ENCODE measurements at places on chromosomes 1 and 21. TPM values are rescaled to one million over a fixed set of nuclear protein-coding genes. Genes with fewer than 3 reads are reported as not detected.

The ODR4 gene
- total RNA-seq = 12.3 TPM

The COA6 gene
- 57.4 TPM for total RNA-seq

The PAQR7 gene
- 8.8 TPM for total RNA-seq

The ORC1 gene
- total RNA-seq = 24.5 TPM

The RBM11 gene
- total RNA-seq = not detected

- H3K36me3 ChIP-seq = no peaks in the 10 kb centered on the region
- no peak for DNase-seq
- H3K4me3 ChIP-seq = no peak overlapping the region
- H3K4me1 ChIP-seq = peaks cover 19% of the 10 kb centered on the region
- H3K27me3 ChIP-seq = no peaks in the 10 kb centered on the region
- no peak overlapping the region for H3K27ac ChIP-seq
Measured at GRCh38 chr1:151618470-151618869, 6.6 kb downstream of the SNX27 start.

DNA sequence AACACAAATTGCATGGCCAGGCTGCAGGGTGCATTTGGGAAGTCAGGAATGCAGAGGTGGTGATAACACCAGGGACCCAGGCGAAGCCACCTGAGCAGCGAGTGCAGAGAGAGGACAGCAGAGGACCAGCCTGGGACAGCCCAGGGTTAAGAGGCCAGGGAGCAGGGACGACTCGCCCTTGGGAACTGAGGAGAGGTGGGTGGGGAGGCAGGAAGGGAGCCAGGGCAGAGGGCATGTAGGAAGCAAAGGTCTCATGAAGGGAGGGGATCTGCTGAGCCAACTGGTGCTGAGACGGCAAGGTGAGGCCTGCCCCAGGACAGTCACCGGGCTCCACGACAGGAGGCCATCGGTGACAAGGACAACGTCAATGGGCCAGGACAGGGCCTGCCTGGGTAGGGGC lies 16.4 kb downstream of the KIF17 start:
- H3K4me1 ChIP-seq = peaks cover 6% of the 10 kb centered on the region
- DNase-seq = no peak
- no peak overlapping the region for H3K4me3 ChIP-seq
- H3K27ac ChIP-seq = no peak overlapping the region

GRCh38 chr1:183783767-183784637 lies 20.9 kb upstream of the RGL1 start:
- H3K27ac ChIP-seq = no peak overlapping the region
- no peaks in the 10 kb centered on the region for H3K4me1 ChIP-seq
- H3K4me3 ChIP-seq = no peak overlapping the region
- no peaks in the 10 kb centered on the region for H3K36me3 ChIP-seq
- no peaks in the 10 kb centered on the region for H3K27me3 ChIP-seq

DNA sequence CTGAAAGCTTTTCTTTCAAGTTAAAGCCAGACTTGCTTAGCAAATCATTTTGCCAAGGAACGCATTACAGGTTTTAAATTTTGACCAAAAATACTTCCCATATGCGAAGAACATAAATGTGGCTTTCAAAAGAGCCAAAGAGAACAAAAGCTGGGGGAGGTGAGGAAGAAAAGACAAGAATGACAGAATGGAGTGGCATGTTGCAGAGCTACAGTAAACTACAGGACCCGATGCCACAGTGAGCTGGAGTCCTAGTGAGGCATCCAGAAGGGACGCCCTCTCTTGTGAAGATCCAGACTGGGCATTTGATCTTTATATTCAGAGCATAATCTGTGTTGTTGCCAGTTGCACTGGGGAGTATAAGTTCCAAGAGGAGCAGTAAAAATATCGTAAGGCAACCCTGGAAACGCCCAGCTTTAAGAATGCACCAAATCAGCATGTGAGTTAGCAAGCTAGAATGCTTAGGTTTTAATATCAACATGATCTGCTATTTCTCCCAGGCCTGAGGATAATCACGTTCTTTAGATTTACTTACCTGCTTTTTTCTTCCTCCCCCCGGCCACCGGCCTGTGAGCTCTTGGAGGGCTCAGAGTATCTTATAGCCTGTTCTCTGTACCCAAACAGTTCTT lies 48.4 kb upstream of the HOOK1 start:
- H3K27ac ChIP-seq = no peak overlapping the region
- H3K4me1 ChIP-seq = no peaks in the 10 kb centered on the region
- H3K36me3 ChIP-seq = no peaks in the 10 kb centered on the region
- DNase-seq = no peak
- no peaks in the 10 kb centered on the region for H3K27me3 ChIP-seq

GRCh38 chr1:153613406-153613805 lies 469 bp upstream of the S100A16 start:
- H3K36me3 ChIP-seq = no peaks in the 10 kb centered on the region
- DNase-seq = no peak
- H3K4me1 ChIP-seq = peaks cover 14% of the 10 kb centered on the region
- H3K4me3 ChIP-seq = no peak overlapping the region

DNA sequence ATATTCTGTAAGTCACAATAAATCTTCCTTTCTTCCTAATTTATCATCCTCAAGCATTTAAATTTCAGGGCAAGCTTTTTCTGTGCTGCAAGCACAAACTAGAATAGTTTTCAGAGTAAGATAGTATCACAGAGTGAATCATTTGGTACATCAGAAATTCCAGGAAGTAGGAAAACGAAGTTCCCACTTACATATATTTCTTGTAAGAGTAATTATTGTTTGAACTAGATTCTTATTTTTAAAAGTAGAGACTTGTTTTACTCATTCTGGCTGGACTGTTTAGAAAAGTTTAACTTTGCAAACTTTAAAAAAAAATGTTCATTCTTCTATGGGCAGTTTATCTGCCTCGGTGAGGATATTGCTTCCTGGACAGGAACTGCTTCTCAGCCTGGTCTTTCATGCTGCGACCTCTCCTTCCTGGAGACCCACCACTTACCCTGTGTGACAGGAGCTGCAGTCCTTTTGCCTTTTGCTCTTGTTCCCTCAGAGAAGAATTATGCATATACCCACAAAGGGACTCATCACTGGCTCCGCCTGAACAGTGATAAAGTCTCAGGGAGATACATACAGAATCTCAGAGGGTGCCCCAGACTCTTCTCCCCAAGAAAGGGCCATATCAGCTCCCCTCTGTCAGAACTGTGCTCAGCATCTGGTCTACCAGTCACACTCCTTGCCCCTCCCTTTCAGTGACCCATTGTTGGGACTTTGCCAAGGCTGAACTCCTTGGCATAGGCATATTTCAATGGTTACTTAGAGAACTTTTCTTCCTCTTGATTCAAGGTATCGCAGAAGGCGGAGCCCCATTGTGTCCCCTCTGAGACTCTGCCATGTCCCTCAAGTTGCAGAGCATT lies 102.7 kb upstream of the CD55 start:
- H3K4me3 ChIP-seq = no peak overlapping the region
- DNase-seq = no peak
- no peaks in the 10 kb centered on the region for H3K27me3 ChIP-seq
- H3K27ac ChIP-seq = no peak overlapping the region

DNA sequence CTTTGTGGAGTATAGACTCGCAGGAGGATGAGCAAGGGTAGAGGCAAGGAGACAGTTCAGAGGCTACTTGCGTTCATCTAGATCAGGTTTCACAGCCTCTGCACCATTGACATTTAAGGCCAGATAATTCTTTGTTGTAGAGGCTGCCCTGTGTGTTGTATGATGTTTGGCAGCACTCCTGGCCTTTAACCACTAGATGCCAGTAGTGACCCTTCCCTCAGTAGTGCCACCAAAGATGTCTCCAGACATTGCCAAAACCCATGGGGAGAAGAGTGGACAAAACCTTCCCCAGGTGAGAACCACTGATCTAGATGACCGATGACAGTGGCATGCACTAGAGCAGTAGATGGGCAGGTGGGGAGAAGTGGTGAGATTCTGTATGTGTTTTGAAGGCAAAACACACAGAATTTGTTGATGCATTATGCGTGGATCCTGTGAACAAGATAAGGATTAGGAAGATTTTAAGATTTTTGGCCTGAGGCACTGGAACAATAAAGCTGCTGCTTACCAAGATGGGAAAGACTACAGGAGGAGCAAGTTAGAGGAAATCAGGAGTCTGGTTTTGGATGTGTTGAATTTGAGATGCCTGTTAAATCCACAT lies 9.9 kb upstream of the COG2 start:
- H3K27me3 ChIP-seq = peaks cover 2% of the 10 kb centered on the region
- H3K36me3 ChIP-seq = no peaks in the 10 kb centered on the region
- no peak overlapping the region for H3K4me3 ChIP-seq

- DNase-seq = no peak
- H3K27me3 ChIP-seq = no peaks in the 10 kb centered on the region
- H3K36me3 ChIP-seq = no peaks in the 10 kb centered on the region
- no peak within 1 kb of the TSS for H3K27ac ChIP-seq
Measured at GRCh38 chr1:86546787-86547221, at the start of gene CLCA4. Gene CLCA4 (plus strand): TSS chr1:86547078. CDS start chr1:86547120, 42 bp downstream.

DNA sequence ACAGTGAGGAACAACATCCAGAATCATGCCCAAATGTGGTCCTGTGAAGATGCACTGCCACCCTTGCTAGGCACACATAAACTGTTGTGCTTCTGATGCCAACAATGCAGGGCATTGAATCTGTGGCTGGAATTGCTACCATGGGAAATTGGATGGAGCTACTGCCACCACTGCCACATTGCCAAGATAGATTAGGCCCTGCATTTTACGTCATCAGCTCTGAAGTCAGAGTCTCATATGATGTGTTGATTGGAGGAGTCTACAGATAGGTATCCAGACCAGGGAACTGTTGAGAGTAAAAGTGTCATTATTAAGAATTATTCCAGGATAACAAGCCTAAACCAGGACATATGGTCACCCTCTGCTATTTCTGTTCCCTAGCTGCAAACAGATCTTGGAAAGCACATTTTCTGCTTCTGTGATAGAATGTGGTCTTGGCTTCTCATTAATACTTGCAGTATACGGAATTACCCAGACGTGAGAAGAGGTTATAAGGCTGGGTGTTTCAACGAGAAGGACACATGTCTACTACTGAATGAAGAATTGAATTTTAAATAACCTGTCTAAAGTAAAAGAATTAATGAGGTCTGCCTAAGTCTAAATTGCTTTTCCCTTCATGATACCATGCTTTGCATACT lies 106.6 kb downstream of the TNNI3K start:
- no peaks in the 10 kb centered on the region for H3K27me3 ChIP-seq
- H3K27ac ChIP-seq = no peak overlapping the region
- H3K36me3 ChIP-seq = no peaks in the 10 kb centered on the region

DNA sequence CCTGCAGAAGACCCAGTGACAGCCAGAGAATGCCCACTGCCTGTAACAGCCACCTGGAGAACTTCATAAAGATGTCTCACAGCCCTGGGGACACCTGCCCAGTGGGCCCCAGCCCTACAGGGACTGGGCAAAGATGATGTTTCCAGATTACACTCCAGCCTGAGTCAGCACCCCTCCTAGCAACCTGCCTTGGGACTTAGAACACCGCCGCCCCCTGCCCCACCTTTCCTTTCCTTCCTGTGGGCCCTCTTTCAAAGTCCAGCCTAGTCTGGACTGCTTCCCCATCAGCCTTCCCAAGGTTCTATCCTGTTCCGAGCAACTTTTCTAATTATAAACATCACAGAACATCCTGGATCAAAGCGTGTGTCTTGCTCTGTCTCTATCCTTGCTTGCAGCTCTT lies 14.7 kb upstream of the PINK1 start:
- no peaks in the 10 kb centered on the region for H3K27me3 ChIP-seq
- DNase-seq = no peak
- no peak overlapping the region for H3K4me3 ChIP-seq
- H3K36me3 ChIP-seq = no peaks in the 10 kb centered on the region

DNA sequence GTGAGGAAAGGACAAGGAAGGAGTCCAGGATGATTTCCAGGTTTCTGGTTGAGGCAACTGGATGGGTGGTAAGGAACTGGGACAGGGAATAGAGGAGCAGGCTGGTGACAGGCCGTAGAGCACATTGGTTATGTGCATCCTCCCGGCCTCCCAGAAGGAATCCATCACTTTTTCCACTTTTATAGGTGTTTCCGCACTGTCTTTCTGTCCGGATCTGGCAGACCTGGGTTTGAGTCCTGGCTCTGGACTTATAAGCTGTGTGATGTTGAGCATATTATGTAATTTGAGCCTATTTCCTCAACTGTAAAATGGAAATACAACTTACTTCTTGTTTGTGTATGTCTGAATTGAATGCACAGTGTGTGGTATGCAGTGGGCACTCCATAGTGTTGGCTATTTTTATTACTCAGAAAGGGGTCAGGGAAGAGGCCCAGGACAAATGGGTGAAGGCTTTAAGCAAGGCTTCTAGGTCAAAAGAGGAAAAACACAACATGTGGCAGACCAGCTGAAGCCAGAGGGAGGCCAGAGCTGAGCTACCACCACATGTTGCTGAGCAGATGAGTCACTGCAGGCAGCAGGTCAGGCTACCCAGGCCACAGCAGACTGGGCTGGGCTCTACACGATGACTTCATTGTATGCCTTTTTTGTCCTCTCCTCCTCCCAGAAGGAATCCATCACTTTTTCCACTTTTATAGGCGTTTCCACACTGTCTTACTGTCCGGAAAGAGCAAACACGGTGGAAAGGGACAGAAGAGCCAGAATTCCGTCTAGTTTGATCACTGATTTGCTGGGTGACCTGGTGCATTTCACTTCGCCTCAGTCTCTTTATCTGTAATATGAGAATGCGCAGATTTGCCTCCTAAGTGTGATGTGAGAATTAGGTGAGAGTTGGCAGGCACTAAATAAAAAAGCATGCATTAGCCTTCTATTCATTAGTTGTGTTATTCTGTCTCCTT lies 791 bp upstream of the MAST2 start:
- DNase-seq = no peak
- H3K4me1 ChIP-seq = peaks cover 4% of the 10 kb centered on the region
- H3K36me3 ChIP-seq = no peaks in the 10 kb centered on the region
- no peaks in the 10 kb centered on the region for H3K27me3 ChIP-seq
- H3K4me3 ChIP-seq = peak overlapping the region; percentile 38

GRCh38 chr1:37753473-37754321 lies 11.2 kb downstream of the EPHA10 start:
- no peak overlapping the region for H3K27ac ChIP-seq
- no peak for DNase-seq
- H3K36me3 ChIP-seq = no peaks in the 10 kb centered on the region
- H3K4me1 ChIP-seq = no peaks in the 10 kb centered on the region
- H3K27me3 ChIP-seq = peaks cover 5% of the 10 kb centered on the region
- no peak overlapping the region for H3K4me3 ChIP-seq

DNA sequence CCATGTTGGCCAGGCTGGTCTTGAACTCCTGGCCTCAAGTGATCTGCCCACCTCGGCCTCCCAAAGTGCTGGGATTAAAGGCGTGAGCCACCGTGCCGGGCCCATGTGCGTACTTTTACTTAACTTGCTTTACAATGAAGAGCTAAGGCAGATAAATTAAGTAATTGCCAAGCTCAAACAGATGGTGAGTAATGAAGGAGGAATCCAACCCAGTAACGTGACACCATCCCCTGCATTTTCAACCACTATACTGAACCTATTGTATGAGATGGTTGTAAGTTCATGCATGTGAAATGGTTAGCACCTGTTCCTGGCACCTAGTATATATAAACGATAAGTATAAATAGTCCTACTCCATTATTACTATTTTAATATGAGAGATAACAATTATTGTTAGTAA lies 588.0 kb upstream of the BEND5 start:
- H3K27ac ChIP-seq = no peak overlapping the region
- no peaks in the 10 kb centered on the region for H3K4me1 ChIP-seq
- no peak overlapping the region for H3K4me3 ChIP-seq

GRCh38 chr1:18530587-18531502 lies 50.1 kb downstream of the KLHDC7A start:
- no peaks in the 10 kb centered on the region for H3K4me1 ChIP-seq
- H3K36me3 ChIP-seq = no peaks in the 10 kb centered on the region
- no peak overlapping the region for H3K27ac ChIP-seq
- H3K27me3 ChIP-seq = no peaks in the 10 kb centered on the region

Measured in GM12878 (cell line).